ENCODE measurements at places on chromosomes 12 and 14. TPM values are rescaled to one million over a fixed set of nuclear protein-coding genes. Genes with fewer than 3 reads are reported as not detected.

The KRT1 gene
- not detected for total RNA-seq

The GALNT16 gene
- 2.9 TPM for total RNA-seq

The MBIP gene
- 24.4 TPM for total RNA-seq

The NTF3 gene
- not detected for total RNA-seq

DNA sequence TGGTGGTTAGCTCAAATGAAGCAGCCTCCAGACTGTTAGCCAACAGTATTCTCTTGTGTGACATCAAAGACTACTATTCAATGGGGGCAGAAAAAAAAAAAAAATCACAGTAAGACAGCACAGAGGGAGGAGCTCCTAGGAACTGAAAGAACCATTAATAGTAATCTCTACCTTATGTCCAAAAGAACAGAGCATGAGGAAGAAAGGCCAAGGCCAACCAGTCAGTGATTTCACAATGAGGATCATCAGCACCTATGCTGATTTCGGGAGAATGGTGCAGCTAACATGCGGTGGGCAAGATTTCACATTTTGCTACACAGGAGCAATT, 66.3 kb upstream of the SOX5 start:
- no peak for DNase-seq

GRCh38 chr12:72465155-72465554, 193.0 kb downstream of the TRHDE start:
- no peak for DNase-seq

GRCh38 chr12:82461836-82462235, 103.5 kb downstream of the METTL25 start:
- no peak for DNase-seq

GRCh38 chr12:59382282-59383078, 213.3 kb upstream of the SLC16A7 start:
- peak; percentile 30 for DNase-seq

- no peak for DNase-seq
Measured at GRCh38 chr14:101992708-101993107, 28.3 kb downstream of the DYNC1H1 start.

- peak; percentile 82 for DNase-seq
Measured at GRCh38 chr12:6534945-6535696, 804 bp downstream of the GAPDH start.

Measured in GM23338 (cell line).